ENCODE measurements at places on chromosomes 4 and X.

DNA sequence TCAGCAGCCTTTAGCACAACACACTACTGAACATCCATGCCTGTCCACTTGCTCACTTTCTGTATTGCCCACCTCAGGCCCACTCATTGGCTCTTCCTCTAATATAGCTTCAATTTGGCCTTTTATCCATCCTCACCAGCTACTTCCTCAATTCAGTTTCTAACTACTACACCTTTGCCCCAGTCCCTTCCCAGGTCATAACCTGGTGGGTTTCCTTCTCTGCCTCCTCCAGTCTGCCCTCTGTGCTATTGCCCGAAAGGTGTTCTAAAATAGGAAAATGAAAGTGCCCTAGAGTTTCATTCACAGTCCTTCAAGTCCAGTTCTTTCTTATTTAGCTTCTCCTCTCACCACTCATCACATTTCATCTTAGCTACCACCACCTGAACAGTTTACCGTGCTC is 23.1 kb downstream of the MOSPD2 start:
- no peak for DNase-seq

- DNase-seq: no peak
Observed at GRCh38 chr4:24464566-24464965, 119.8 kb downstream of the DHX15 start.

- peak; percentile 11 for DNase-seq
Observed at GRCh38 chrX:150352114-150352513, 11.0 kb upstream of the MAMLD1 start.

- peak; percentile 11 for DNase-seq
Observed at GRCh38 chr4:103719105-103719829, 518 bp downstream of the TACR3 start.

All from A549 (cell line).